ENCODE measurements at places on chromosomes 6 and 20.

GRCh38 chr6:18022398-18023231 is 35.2 kb upstream of the KIF13A start:
- DNase-seq = peak; percentile 90

DNA sequence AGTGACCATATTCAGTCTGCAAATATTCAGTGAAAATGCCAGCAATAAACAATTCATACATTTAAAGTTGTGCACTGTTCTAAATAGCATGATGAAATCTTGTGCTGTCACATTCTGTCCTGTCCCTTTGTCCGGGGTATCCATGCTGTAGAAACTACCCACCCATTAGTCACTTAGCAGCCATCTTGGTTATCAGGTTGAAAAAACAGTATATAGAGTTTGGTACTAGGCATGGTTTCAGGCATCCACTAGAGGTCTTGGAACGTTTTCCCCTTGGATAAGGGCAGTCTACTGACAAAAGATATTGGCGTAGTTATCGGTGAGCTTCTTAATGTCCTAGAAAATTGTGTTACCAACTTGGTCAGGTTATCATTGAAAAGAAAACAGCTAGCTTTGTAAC is 12.3 kb upstream of the MAP3K7 start:
- DNase-seq = no peak

DNA sequence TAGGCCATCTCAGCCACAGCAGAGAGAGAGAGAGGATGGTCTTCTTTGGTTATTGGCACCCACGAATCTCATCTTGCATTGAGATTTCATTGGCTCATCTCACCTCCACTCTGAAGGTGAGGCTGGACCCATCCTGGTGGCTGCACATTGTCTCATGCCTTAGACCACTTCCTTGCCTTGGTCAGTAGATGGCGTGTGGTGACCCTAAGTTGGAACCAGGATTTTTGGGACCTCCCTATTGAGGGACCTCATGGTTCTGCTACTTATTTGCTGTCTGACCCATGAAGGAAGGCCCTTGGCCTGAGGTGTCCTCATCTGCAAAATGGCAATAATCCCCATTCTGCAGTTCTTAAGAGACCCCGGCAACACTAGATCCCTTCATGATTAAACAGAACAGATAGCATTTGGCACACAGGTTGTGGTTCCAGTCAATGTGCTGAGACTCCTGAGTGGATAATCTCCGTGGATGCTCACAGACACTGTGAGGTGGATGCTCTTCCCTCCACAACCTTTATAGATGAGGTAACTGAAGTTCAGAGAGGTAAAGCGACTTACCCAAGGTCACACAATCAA is 21.5 kb upstream of the AAR2 start:
- no peak for DNase-seq

DNA sequence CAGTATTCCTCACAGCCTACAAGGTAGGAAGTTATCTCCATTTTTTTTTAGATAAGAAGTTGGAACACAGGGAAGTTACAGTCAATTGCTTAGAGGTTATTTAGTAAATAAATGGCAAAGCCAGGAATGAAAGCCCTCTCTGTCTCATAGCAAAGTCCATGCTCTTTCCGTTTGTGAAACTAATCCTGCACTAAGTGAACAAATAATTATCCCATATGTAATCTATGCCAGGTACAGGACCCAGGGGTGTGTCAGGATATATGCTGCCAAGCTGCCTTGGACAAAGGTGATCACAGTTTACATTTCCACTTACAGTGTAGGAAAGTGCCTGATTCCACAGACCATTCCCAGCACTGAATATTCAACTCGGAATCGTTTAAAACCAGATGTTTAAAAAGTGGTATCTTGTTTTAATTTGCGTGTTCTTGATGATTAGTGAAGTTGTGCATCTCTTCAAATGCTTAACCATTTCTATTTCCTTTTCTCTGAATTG is 13.6 kb upstream of the GMDS start:
- no peak for DNase-seq

GRCh38 chr20:48662711-48663110 is 165.1 kb downstream of the PREX1 start:
- DNase-seq = no peak

- DNase-seq = no peak
These were observed 5.5 kb upstream of the DLL1 start for GRCh38 chr6:170296423-170296745.

GRCh38 chr6:108432143-108432542 is 128.6 kb upstream of the FOXO3 start:
- DNase-seq = no peak

DNA sequence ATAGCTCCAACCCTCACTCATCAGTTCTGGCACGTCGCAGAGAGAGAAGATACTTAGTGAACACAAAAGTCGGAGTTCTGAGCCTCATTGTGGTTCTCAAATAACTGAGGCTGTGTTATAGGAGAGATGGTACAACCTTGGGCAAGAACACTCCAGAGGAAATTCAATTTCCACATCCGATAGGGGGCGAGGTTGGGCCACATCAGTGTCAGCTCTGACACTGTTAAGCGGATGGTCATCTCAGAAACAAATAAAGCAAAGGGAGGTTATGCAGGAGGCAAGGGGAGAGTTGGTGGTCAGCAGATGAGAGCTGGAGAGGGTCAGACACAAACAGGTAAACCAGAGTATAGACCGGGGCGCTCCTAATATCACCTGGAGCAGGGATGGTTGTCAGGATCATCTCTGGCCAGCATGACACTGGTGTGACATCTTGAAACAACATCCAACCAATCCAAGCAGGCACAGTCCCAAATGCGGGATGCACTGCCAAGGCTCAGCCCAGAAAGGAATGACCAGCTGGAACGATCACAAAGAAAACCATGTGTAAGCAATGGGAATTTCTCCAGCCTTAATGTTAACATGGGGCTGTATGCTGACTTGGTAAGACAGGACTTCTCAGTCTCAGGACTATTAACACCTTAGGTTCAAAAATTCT is 331.8 kb downstream of the HACE1 start:
- peak; percentile 12 for DNase-seq

GRCh38 chr6:41170547-41171160 is 7.7 kb upstream of the TREM2 start:
- DNase-seq = no peak

- DNase-seq = no peak
These were observed 65.3 kb upstream of the ID4 start for GRCh38 chr6:19771753-19772336.

DNA sequence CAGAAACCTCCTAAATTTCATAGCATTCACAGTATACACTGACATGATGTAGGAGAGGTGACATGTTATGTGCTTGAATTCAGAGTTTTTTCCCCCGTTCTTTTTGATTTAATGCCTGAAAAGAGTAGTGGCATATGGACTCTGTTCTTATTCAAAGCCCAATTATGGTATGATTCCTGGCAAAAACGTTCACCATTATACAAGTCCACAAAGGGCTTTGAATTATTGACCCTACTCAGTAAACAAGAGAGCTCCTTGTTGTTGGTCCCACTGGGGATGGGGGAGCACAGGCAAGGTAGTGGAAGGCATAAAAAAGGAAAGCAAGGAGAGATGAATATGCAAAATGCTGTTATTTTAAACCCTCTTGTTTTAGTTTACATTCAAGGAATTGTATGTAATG is 136.0 kb upstream of the AHI1 start:
- DNase-seq = no peak

GRCh38 chr6:86966271-86966670 is 28.9 kb downstream of the HTR1E start:
- no peak for DNase-seq

GRCh38 chr6:70675822-70676221 is 8.1 kb downstream of the SMAP1 start:
- no peak for DNase-seq

DNA sequence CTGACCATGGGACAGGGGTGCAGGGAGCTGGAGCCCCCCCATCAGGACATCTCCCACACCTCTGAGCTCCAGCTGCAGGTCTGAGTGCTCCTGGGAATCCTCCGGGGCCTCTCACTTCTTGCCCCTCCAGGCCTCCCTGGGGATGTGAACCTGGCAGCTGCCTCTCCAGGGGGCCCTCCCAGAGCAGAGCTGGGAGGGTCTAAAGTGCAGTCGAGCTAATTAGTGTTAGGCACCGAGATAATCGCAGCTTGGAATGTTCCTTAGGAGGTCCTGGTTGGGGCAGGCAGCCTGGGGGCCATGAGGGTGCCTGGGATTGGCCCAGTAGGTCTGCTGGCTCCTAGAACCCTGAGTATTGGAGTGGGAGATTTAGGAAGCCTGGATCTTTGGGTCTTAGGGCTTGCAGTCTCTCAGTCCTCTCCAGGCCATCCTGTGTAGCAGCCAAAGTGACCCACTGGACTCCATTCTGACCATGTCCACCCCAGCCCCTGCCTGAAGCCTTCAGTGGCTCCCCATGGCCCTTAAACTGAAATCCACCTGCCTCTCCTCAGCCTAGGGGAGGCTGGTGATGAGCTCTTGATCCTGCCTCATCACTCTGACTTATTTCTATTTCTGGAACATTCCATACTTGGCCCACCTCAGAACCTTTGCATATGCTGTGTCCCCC is 26.0 kb downstream of the CEBPB start:
- no peak for DNase-seq

DNA sequence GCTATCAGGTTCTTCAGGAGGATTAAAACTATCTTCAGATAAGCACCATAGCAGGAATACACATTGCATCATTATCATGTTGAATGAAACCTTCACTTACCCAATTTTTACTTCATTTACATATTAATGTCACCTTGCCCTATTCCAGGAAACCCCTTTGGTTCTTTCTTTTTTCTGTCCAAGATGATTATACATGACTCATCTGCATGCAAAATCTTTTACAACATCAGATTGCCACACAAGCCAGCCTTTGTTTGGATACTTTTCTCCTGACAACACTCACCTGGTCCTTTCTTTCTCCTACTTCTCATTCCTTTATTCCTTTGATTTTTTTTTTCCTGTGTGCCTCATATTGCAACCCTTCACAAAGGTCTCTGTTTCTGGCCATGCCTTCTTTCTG is 200.5 kb upstream of the POU3F2 start:
- DNase-seq = no peak

DNA sequence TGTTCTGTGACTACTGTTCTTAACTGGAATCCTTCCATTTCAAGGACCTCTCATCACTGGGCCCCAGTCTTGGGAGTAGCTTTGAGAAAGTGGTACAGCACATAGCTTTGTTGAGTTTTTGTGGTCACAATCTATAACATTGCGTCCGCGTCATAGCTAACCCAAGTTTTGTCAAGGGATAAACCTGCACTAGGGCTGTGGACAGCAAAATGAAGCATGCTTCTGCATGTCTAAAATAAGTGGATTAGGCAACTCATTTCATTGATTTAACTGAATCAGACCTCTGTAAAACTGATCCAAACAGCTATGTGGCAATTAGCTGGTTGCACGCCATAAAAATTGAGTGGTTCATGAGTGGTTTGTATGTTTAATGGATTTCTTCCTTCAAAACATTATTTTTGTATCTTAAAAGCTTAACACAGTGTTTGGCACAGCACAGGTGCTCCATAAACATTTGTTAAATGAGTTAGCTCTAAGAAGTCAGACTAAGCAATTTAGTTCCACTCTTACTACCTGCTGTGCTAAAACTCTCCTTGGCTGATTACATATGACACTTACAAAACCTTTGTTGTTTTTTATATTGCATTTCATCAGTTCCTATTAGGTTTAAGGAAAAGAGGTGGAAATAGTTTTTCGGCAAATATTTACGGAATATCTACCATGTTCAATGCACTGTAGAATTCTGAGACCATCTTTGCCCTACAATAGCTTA is 160.3 kb upstream of the ATXN1 start:
- DNase-seq = no peak

GRCh38 chr20:17714597-17714996 is 14.8 kb downstream of the BANF2 start:
- no peak for DNase-seq

DNA sequence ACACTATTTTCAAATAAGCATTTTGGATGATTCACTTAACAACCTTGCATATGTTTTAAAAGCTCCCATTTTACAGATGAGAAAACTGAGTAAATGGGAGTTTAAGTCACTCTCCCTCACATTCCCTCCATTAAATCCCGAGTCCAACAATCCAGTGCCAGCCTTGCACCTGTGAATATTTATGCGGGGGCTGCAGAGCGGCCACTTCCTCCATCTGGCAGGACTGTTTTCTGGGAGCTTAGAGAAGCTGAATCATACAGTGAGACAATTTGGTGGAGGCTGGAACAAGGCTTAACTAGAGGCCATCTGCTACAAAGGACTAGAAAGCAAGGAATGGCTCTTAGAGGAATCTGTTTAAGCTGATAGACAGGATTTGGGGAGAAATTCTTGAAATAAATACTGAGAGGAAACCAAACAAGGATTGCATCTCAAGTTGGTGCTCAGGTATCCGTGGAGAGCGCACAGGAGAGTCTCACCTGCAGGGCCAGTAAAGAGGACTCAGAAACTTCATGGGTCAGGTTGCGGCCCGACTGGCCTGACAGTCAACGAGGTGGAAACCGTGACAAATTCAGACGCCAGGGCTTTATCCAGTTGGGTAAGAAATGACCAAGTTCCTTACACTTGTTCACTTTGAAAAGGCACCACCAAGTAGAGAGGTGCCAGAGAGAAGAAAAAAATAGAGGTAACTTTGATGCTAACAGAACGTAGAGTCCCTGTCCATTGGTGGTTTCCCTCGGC is 478.5 kb downstream of the QKI start:
- no peak for DNase-seq

GRCh38 chr6:70415247-70415646 is 1.9 kb downstream of the FAM135A start:
- DNase-seq = no peak

DNA sequence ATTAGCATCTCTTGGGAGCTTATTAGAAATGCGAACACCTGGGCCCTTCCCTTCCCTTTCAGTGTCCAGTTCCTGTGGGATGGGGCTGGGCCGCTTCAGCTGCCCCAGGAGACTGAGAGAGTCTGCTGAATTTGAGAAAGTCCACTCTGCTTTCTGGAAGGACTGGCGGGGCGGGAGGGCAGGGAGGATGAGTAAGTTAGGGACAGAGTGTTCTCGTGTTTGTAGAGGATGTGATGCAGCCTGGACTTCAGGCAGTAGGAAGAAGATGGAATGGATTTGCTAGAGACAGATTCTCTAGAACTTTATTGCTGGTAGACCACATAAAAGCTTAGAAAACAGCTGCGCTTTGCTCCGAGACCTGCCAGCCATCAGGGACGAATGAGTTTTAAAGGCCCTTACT is 1.1 kb upstream of the TULP4 start:
- no peak for DNase-seq

- no peak for DNase-seq
These were observed 21.0 kb downstream of the PFDN4 start for GRCh38 chr20:54228841-54229240.

DNA sequence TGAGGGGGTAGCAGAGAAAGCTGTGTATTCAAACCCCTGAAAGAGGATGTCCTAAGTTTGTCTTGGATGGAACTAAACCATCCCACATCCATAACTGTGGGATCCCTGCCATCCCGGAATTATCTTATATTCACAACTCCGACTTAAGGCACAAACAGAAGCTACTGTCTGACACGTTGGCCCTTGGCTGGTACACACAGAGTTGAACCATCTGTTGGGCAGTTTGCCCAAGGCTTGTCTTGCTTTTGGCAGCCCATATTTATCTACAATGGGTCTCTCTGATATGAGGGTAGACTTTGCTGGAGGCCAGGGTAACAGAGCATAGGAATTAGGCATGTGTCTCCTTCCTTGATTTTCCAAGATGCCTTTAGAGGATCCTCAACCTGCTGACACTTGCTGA is 116.6 kb upstream of the PROKR2 start:
- no peak for DNase-seq

All from iPS DF 19.7 (cell line).